ENCODE measurements at places on chromosomes 4 and X.

- H3K4me3 ChIP-seq = no peak overlapping the region
- no peaks in the 10 kb centered on the region for H3K27me3 ChIP-seq
- H3K27ac ChIP-seq = no peak overlapping the region
- no peak for DNase-seq
- H3K4me1 ChIP-seq = no peaks in the 10 kb centered on the region
Observed at GRCh38 chr4:52852711-52853110, 9.4 kb upstream of the RASL11B start.

DNA sequence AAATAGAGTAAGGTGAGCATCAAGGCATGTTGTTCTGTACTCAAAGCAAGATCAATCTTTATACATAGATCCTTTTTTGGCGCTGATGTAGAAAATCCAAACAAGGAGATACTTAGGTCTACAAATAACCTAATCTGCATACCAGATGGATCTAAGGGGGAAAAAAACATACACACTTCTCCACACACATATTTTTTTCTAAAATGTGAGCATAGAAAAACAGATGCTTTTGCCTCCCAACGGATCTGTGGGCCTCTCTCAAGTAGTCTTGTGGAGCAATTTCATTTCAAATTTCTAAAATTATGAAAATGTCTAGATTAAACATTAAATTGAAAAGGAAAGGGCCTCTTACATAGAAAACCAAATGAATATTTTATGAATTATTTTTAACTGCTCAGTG is 166.1 kb downstream of the GRIA3 start:
- H3K4me3 ChIP-seq = no peak overlapping the region
- H3K36me3 ChIP-seq = no peaks in the 10 kb centered on the region
- no peak overlapping the region for H3K27ac ChIP-seq
- H3K4me1 ChIP-seq = no peaks in the 10 kb centered on the region
- no peaks in the 10 kb centered on the region for H3K27me3 ChIP-seq

GRCh38 chr4:147546349-147546748 is 65.5 kb downstream of the EDNRA start:
- H3K4me1 ChIP-seq = peaks cover 9% of the 10 kb centered on the region
- H3K27me3 ChIP-seq = no peaks in the 10 kb centered on the region
- H3K36me3 ChIP-seq = no peaks in the 10 kb centered on the region
- no peak for DNase-seq

DNA sequence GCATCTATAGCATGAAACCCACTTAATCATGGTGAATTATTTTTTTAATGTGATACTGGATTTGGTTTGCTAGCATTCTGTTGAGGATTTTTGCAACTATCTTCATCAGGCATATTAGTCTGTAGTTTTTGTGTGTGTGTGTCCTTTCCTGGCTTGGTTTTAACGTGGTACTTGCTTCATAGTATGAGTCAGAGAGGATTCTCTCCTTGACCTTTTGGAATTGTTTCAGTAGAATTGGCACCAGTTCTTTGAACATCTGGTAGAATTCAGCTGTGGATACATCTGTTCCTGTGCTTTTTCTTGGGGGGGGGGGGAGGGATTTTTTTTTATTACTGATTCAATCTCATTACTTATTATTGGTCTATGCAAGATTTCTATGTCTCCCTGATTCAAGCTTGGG is 232.0 kb upstream of the KLF8 start:
- no peak overlapping the region for H3K4me3 ChIP-seq
- no peaks in the 10 kb centered on the region for H3K27me3 ChIP-seq
- H3K36me3 ChIP-seq = no peaks in the 10 kb centered on the region
- no peaks in the 10 kb centered on the region for H3K4me1 ChIP-seq
- no peak overlapping the region for H3K27ac ChIP-seq

- no peaks in the 10 kb centered on the region for H3K27me3 ChIP-seq
- DNase-seq = no peak
- no peaks in the 10 kb centered on the region for H3K36me3 ChIP-seq
- no peaks in the 10 kb centered on the region for H3K4me1 ChIP-seq
Observed at GRCh38 chrX:57929373-57929772, 19.1 kb upstream of the ZXDA start.

GRCh38 chrX:126655061-126655460 is 102.4 kb upstream of the DCAF12L1 start:
- H3K27ac ChIP-seq = no peak overlapping the region
- H3K4me1 ChIP-seq = no peaks in the 10 kb centered on the region
- DNase-seq = no peak
- no peak overlapping the region for H3K4me3 ChIP-seq
- H3K27me3 ChIP-seq = no peaks in the 10 kb centered on the region

GRCh38 chr4:23171976-23172375 is 479.2 kb downstream of the GBA3 start:
- no peak for DNase-seq
- no peaks in the 10 kb centered on the region for H3K27me3 ChIP-seq
- no peaks in the 10 kb centered on the region for H3K4me1 ChIP-seq
- H3K36me3 ChIP-seq = no peaks in the 10 kb centered on the region

DNA sequence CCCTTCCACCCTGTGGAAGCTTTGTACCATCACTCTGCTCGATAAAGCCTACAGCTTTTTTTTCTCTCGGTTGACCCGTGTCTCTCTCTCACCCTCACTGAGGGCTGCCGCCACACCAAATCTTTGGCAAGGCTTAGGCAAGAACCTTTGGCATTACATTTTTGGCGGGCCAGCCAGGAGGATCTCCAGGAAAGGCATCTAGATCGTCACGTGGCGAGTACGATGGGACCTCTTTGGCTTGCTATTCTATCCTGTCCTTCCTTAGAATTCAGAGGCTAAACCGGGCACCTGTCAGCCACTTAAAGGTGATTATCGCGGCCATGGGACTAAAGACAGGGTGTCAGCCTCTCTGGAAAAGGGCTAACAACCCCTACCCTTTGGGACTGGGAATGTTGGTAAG is 96.2 kb downstream of the UGT2B28 start:
- H3K36me3 ChIP-seq = no peaks in the 10 kb centered on the region
- no peaks in the 10 kb centered on the region for H3K4me1 ChIP-seq
- H3K4me3 ChIP-seq = no peak overlapping the region
- DNase-seq = no peak
- no peaks in the 10 kb centered on the region for H3K27me3 ChIP-seq
- no peak overlapping the region for H3K27ac ChIP-seq

DNA sequence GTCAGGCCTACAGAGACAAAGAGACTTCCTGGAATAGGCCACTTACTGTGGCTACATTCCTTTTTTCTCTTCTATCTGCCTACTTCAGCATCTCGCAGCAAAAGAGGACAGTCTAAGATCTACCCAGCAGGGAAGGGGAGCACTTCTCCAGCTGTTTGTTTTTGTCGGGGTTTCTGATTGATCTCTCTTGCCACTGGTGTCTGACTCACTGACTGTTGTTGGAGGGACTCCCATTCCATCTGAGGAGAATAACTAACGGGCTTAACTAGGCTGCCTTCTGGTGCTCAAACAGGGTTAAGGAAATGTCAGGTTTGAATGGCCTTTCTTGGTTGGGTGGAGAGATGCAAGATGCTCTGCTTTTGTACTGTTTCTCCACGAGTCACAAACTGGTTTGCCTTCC is 100.2 kb upstream of the TMEM164 start:
- no peaks in the 10 kb centered on the region for H3K27me3 ChIP-seq
- H3K4me1 ChIP-seq = no peaks in the 10 kb centered on the region
- no peak overlapping the region for H3K4me3 ChIP-seq
- no peak for DNase-seq
- no peak overlapping the region for H3K27ac ChIP-seq
- no peaks in the 10 kb centered on the region for H3K36me3 ChIP-seq

- H3K36me3 ChIP-seq = peaks cover 7% of the 10 kb centered on the region
- H3K27me3 ChIP-seq = no peaks in the 10 kb centered on the region
- peak overlapping the region; percentile 85 for H3K27ac ChIP-seq
- DNase-seq = no peak
- H3K4me1 ChIP-seq = peaks cover 43% of the 10 kb centered on the region
- peak overlapping the region; percentile 63 for H3K4me3 ChIP-seq
Observed at GRCh38 chrX:153793291-153793690, 884 bp downstream of the IDH3G start.

DNA sequence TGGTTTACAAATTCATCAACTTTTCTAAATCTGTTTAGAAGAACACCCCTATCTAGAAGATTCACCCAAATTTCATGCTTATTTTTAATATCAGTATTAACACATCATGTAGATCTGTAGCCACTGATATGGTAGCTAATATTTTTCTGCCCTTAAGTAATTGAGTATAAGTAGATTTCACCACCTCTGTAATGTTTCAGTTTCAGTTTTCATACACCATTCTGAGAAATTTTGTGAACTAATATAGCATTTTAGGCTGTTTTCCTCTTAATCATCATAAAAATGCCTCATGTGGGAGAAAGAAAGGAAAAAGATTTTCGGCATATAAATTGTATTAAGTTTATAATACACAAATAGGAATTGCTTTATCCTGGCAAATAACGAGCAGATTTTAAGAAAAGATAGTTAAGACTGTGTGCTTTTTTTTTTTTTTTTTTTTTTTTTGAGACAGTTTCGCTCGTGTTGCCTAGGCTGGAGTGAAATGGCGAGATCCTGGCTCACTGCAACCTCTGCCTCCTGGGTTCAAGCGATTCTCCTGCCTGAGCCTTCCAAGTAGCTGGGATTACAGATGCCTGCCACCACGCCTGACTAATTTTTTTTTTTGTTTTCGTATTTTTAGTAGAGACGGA is 21.4 kb upstream of the RBPJ start:
- no peaks in the 10 kb centered on the region for H3K27me3 ChIP-seq
- H3K27ac ChIP-seq = peak overlapping the region; percentile 26
- peak overlapping the region; percentile 15 for H3K4me3 ChIP-seq
- peaks cover 6% of the 10 kb centered on the region for H3K4me1 ChIP-seq
- DNase-seq = no peak
